ENCODE measurements at places on chromosomes 7 and 10. TPM values are rescaled to one million over a fixed set of nuclear protein-coding genes. Genes with fewer than 3 reads are reported as not detected.

Gene ITGB8
- total RNA-seq: 35.1 TPM

Gene TAS2R38
- total RNA-seq: not detected

Gene ERVW-1
- not detected for total RNA-seq

Gene ADIRF
- 18.3 TPM for total RNA-seq

Gene PRPS1L1
- not detected for total RNA-seq

Gene AGBL3
- 2.2 TPM for total RNA-seq

Gene LRRC4
- total RNA-seq: 0.29 TPM

- DNase-seq: no peak
These were observed 34.2 kb upstream of the PRSS37 start for GRCh38 chr7:141875453-141875852.

GRCh38 chr10:77500754-77501151 lies 136.9 kb downstream of the KCNMA1 start:
- no peak for DNase-seq

DNA sequence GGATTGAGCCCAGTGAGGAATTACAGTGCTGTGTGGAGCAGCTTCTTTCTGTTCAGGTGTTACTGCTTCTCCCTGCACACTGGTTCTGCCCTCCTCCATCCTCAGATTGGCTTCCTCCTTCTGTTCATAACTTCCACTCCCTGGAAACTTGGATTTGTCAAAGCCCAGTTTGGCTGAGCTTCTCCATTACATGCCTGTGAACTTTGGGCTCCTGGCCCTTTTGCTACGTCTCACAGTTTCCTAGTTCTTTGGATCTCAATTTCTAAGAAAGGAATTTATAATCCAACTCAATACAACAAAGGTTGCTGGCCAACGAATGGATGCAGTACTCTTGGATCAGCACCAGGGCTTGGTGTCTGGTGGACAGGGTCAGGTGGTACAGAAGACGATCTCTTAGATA lies 318.1 kb downstream of the RPS24 start:
- no peak for DNase-seq

DNA sequence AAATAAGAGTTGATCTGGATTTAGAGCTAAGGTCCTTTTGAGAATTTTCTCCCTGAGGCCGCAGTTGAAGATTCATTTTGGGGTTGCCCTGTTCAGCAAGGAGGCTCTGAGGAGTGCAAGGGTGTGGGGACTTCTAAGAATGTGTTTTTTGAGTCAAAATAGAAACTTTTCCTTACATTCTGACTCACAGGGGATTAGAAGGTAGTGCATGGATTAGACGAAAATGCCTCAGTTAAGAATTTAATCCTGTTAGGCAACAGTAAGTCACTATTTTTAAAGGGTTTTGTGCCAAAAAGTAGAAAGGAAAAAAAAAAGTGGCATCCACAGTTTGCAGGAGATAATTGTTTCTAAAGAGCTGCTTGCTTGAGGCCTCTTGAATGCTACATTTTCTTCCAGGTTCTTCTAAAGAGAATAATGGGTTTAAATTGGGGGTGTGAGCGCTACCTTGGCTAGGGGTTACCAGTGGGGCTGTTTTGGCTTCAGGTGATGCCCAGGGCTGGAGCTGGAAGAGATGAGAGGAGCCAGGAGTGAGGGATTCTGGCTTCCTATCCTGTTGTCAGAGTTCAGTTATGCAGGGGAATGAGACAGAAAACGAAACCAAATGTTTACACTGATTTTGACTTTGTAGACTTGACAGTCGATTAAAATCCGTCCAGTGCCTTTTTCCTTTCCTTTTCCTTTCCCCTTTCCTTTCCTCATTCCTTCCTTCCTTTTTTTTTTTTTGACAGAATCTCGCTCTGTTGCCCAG lies 52.9 kb downstream of the BAMBI start:
- DNase-seq: no peak

GRCh38 chr7:16646472-16647072 lies 591 bp downstream of the BZW2 start:
- peak; percentile 66 for DNase-seq

DNA sequence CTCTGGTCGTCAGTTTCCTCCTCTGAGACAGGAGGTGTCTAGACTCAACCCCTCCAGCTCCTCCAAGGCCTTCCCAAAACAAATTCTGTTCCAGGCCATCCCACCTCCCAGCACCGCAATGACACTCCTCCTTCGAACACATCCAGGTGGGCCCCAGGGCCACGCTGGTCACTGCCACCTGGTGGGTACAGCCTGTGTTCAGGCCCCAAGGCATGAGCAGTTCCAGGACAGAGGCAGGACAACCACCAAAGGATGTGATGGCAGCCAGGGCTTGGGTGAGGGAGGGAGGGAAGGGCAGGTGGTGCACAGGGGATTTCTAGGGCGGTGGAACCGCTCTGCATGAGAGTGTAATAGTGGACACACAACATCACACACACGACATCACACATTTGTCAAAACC lies 76.5 kb downstream of the PRKAG2 start:
- no peak for DNase-seq

- peak; percentile 27 for DNase-seq
These were observed 33.0 kb upstream of the AGR3 start for GRCh38 chr7:16914771-16915170.

DNA sequence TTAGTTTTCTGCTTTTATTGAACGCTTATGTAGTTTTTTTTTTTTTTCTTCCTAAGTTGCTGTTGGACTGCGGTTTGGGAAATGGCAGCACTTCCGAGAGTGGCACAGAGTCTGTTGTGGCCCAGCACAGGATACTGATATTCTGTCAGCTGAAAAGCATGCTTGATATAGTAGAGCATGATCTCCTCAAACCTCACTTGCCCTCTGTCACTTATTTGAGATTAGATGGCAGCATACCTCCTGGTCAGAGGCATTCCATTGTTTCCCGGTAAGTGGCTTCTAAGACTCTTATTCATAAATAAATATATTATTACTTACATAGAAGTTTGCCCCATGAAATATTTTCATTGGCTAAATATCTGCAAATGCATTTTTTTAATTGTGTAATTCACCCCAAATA lies 101.1 kb downstream of the BTAF1 start:
- DNase-seq: no peak

- DNase-seq: no peak
These were observed 640.7 kb upstream of the PCDH15 start for GRCh38 chr10:55441777-55442176.

DNA sequence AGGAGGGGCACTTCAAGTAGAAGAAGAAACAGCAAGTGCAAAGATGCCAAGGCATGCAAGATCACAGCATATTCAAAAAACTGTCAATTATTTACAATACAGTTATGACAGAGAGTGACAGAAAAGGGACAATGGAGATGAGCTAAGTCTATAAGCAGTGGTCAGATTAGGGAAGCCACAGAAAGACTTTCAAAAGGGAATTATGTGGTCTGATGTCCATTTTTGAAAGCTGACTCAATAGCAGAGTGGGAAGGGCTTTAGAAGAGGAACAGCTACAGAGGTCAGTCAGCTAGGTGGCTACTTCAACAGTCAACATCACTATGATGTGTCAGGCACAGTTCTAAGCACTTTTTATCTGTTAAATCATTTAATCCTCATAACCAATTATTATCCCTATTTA lies 45.2 kb upstream of the SPOCK2 start:
- peak; percentile 87 for DNase-seq

- no peak for DNase-seq
These were observed 7.0 kb upstream of the HPS1 start for GRCh38 chr10:98453729-98454128.

GRCh38 chr10:79308969-79309665 lies 38.2 kb upstream of the PPIF start:
- DNase-seq: peak; percentile 27

DNA sequence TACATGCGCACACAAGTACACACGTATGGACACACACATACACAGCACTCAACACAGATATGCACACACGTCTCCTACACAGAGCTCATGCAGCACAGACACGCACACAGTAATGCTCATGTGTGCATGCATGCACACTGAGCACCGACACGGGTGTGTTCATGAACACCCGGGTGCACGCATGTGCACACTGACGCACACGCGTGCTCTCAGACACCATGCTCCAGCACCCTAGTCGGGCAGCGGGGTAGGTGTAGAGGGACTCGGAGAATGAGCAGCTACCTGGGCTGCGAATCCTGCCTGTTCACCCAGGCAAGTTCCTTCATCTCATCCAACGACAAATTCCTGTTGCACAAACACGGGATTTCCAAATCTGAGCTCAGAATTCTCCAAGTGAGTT lies 184.7 kb downstream of the MAD1L1 start:
- peak; percentile 58 for DNase-seq

- DNase-seq: no peak
These were observed 172.8 kb downstream of the GRID1 start for GRCh38 chr10:86193841-86194240.

- DNase-seq: peak; percentile 48
These were observed 2.9 kb downstream of the TWIST1 start for GRCh38 chr7:19114551-19114855.

- DNase-seq: no peak
These were observed 58.4 kb downstream of the VOPP1 start for GRCh38 chr7:55513868-55514267.

GRCh38 chr7:123410273-123410904 lies 124.0 kb downstream of the IQUB start:
- peak; percentile 54 for DNase-seq

DNA sequence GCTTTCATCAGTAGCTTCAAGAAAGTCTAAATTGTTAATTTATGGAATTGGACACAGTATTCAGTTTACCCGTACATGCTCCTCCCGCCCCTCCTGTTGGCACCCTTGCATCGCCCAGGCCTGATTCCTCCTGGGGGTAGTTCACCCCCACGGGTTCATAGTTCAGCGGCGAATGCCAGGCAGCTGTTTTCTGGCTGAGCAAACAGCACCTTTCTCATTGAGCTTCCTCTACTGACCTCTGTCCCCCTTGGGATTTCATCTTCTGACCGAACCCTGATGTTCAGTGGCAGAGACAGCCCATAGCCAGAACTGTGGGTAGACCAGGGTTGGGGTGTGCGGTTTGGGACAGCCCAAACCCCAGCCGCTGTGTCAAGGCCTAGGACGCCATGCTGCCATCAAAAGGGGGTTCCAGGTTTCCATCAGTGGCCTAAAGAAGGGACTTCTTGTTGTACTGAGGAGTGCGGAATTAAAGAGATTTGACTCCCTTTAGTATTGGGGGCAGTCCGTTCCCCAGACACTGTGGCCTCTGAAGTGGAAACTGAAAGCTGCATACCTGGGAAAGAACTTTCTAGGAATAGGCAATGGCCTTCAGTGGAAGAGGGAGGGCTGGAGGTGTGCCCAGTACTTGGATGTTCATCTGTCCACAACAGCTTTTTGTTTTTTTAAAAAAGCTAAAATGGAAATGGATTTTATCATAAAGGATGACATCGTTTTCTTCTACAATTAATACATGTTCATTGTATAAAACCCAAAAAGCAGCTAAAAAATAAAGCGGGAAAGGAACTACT lies 19.0 kb downstream of the MDH2 start:
- DNase-seq: peak; percentile 68

DNA sequence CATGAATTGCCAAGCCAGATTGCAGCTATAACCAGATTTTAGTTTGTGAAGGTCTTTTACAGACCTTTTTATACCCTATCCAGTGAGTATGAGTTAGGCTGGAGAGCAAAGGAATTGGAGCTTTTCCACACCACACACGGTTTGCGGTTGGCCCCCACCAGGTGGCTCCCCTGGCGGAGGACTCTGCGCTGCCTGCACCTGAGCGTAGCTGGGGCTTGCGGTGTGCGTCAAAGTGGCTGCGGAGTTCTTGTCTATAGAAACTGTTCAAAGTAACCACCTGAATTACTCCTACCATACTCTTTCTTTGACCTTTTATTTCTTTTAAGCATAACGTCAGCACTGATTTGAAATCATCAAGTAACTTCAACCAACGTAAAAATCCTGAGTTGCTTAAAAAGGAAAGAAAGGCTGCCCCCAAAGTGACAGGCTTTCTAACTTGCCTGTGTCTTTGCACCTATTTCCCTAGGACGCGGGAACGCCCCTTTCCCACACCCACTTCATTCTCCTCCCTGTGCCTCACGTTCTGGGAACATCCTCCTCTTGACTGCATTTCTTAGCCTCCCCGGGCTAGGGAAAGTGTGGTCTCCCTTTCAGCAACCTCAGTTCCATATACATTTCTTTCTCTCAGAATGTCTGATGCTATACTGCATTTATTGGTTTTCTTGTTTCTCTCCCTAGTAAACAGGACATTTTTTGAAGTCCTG lies 47.6 kb upstream of the TMEM72 start:
- DNase-seq: no peak

- no peak for DNase-seq
These were observed 21.3 kb upstream of the SPOCK2 start for GRCh38 chr10:72109636-72110157.
